ENCODE measurements at places on chromosomes 5 and 9.

DNA sequence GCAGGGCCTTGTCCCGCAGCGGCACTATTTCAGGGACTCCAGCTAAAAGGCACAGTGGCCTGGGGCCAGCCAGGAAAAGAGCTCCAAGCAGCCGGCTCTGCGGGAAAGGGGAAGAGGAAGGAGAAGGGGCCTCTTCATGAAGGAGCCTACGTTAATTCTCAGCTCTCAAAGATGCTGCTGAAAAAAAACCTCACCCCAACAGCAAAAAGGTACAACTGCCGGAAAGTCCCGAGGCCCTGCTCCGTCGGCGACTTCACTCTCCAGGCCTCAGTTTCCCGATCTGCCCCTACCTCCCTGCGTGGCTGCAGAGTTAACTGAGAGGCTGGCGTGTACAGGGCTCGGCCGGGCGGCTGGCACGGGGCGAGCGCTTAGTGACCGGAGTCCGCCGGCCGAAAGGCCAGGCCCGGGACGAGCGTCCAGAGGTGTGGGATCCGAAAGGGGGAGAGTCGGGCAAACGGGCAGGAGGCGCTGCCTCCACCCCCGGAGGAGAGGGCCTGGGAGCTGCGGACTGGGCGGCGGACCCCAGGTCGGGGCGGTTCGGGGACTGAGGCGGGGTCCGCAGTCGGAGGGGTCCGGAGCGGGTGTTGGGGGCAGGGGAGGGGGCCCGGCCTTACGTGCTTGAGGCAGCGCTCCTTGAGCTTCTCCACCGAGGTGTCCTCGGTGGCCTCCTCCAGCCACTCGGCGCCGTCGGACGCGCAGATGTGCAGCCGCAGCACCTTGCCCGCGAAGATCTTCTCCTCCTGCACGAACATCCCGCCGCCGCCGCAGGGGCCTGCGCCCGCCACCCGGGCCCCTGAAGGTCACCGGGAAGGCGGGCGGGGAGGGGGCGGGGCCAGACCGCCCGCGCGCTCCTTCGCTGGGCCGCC lies 529 bp downstream of the UBAC1 start:
- no peak for DNase-seq

DNA sequence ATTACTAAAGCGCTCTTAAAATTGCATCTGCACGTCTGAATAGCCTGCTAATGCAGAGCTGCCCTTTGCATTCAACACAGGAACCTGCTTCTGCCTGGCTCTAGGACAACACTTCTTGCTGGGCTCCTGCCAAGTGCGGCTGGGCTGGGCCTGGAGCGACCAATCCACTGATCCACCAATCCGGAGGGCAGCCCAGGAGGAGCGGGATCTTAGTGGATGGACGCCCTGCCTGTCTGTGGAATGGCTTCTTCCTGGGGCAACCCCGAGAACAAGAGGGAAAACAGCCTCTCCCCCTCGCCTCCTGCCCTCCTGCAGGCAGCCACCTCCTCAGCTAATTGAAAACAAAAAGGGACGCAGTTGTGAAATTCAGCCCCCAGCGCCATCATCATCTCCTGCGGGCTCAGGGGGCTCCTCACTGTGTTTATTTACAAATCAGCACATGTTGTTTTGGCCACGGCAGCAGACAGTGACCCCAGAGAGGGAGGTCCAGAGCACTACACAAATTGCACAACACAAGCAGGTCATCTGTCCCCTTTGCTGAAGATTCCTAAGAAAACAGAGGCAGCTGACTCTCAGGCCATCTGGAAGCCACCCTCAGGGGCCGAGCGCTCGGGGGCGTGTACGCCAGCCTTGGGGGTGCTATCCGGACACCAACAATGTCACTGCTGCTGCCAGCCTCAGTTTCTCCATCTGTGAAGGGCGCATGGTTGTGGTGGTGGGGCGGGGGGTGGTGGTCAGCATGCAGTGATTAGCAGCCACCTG lies 57.3 kb downstream of the GADD45G start:
- no peak for DNase-seq

- DNase-seq, result no peak
Measured at GRCh38 chr5:52868417-52868816, 80.7 kb downstream of the ITGA1 start.

DNA sequence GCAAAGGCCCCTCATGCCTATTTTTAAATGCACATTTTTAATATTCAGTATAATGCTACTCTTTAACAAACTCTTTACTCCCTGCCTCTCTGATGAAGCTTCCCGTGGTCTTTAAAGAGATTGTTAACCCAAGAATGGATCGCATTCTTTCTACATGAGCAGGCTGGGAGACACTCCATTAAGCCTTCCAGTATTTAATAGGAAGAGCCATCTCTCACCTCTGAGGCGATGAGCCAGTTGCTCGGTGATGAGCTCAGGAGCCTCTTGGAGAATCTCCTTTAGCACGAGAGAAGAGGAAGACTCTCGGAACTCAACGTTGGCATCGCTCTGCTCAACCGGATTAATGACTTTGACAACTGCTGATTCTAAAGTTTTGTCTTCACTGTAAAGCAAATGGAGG lies 59.6 kb downstream of the PRUNE2 start:
- no peak for DNase-seq

- no peak for DNase-seq
Measured at GRCh38 chr9:12195456-12195855, 497.7 kb upstream of the TYRP1 start.

DNA sequence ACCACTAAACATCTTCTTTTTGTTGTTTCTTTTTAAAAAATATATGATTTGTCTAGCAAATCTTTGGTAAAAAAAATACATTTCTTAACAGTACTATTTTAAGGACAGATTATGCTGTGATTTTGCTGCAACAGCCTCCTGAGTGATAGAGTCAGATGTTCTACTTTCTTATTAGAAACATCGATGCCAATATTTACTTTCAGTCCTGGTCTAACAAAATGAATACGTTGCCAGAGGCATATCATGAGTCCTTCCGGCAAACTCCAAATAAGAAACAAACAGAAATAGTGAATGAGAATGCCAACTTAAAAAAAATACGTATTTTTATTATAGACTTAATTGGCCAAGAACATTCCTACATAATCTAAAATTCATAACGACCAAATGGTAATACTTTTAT lies 371.5 kb downstream of the ADGRV1 start:
- no peak for DNase-seq

DNA sequence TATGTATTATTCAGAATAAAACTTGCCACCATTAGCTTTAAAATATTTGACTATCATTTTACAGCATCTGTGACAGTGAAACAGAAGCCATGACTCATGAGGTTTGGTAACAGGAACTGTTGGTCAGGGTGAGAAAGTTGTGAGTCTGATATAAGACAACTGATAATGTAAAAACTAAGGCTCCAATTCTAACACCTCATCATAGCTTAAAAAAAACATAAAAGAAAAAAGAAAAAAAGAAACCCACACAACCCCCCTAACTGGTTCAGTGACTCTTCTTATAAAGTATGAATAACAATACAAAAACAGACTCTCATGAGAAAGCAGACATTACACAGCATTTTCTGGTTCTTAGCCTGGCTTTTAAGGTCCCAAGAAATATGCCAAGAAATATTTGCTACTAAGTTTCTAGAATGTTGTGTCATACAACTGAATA lies 85.8 kb downstream of the MRPS27 start:
- peak; percentile 10 for DNase-seq

DNA sequence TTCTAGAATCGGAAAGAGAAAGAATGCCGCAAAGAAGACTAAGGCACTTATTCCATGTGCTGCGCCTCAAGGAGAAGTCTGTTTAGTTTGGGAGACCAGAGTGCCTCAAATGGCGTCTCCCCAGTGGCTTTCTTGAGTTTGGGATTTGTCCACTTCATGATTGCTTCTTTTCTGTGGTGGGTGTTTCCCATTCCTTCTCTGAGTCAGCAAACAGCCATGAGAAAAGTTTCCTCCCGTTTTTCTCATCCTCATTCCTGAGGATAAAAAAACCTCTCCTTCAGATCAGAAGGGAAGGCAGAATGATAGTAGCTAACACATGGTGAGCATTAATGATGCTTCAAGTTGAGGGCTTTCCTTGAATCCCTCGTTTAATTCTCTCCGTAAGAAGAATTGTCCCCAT lies 275.9 kb upstream of the WWC1 start:
- DNase-seq, result no peak

- no peak for DNase-seq
Measured at GRCh38 chr5:176491101-176491502, 42.9 kb downstream of the FAF2 start.

- no peak for DNase-seq
Measured at GRCh38 chr5:89493414-89493813, 610.4 kb upstream of the MEF2C start.

- DNase-seq, result no peak
Measured at GRCh38 chr9:106886111-106887046, 23.4 kb downstream of the ZNF462 start.

DNA sequence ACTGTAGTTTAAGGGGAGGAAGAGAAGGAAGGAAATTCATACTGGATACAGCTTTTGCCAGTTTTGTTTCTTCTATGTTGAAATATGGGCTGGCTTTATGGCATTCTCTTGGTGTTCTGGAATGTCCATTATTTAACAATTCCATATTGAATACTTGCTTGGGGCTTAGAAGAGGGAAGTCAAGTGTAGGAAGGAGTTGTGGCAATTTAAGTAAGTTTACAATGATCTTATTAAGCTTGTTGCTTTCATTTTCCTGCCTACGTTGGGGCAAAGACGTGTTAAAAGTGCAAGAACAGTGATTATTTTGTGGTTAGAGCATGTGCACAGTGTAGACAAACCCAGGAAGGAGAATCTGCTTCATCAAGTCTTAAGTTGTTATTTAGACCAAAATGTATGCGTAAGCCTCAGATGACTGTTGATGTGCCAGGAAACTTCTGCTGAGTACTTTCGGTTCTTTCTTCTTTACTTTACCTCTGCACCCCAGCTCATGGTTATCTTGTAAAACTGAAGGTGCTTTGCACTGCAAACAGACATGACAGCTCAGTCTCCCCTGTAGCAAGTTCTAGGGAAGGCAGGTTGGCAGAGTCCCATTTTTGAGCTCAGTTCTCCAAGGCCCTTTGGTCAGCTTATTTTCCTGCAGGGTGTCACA lies 75.8 kb downstream of the F2RL2 start:
- no peak for DNase-seq

DNA sequence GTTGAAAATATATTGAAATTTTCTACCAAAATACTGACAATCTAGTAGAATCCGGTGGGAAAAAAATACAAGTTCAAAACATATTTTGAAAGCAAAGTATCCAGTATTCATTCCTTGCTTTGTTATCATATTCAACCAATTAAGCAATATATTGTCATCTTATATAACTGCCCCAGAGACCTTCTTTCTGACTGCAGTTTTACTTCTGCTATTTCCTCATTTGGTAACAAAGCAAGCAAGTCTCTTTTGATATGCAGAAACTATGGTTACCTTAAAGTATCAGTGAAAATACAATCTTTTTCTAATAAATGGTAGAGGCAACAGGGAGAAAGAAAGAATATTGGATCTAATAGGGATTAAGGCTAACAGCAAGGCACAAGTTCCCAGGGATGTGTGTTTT lies 663.7 kb upstream of the MEF2C start:
- DNase-seq, result no peak

DNA sequence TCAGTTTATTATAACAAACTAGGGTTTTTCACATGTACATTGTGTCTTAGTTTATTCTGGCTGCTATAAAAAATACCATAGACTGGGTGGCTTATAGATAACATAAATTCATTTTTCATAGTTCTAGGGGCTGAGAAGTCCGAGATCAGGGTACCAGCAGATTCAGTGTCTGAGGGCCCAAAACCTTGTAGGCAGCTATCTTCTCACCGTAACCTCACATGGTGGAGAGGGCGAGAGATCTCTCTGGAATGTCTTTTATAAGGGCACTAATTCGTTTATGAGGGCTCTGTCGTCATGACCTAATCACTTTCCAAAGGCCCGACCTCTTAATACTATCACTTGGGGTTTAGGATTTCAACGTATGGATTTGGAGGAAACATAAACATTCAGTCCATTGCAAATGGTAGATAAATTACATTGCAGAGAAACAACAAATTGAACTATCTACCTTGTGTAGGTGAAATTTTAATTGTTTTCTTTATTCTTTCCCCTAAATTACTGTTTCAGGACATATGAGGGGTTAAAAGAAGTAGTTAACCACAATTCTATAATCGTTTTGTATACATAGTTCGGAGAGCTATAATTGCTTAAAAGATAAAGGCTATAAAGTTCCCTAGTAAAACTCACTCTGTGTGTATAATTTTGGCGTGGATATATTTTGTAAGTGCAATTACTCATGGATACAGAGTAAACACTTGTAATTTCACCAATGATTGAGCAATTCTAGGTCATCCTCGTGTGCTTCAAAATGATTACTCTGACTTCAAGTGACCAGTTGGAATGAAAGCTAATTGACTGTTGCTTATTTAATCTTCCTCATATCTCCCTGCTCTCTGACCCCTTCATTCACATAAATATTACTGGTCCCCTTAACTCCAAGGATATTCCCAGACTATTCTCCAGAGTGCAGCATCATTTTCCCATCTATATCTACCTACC lies 247.5 kb upstream of the TMEM161B start:
- no peak for DNase-seq

- no peak for DNase-seq
Measured at GRCh38 chr5:143234162-143234842, 169.2 kb downstream of the NR3C1 start.

DNA sequence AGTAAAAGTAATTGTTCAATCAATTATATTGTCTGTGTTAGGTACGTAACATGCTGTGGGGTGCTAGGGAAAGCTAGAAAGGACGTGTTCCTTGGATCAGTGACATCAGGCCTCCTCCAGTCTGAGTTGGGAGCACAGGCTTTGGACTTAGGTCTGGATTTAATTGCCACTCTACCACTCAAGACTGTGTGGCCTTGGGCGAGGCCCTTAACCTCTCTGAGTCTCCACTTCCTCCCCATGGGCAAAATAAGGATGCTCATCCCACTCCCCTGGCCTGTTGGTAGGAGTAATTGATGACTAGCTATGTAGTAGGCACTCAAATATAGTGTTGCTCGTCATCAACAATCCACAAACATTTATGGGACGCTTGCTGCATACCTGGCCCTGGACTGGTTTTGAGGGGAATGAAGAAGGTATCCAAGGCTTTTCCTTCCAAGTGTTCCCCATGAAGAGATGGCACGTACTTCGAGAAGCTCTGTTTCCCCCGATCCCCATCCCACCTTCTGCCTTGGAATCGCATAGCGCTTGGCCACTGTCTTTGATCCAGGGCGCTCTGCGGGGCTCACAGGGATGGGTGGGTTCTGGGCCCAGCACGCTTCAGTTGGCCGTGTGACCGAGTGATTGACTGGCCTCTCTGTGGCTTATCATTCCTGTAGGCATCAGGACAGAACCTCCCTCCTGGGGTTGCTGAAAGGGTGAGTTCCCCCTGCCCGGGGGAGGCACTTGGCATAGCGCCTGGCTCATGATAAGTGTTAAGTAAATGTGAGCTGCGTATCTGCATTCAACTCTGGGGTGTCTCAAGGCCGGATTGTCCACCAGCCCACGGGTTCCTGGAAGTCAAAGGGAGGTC lies 8.1 kb downstream of the FGF18 start:
- DNase-seq, result no peak

Measured in stimulated activated CD8-positive, alpha-beta memory T cell treated with anti-CD3 and anti-CD28 coated beads, Interleukin-7, amount 100 ng/mL, for 1 hour (primary cell).